MV-4-11 (cell line): ENCODE measurements at places on chromosomes 4 and X.

GRCh38 chrX:103783196-103783595 is 6.6 kb downstream of the PLP1 start:
- DNase-seq: peak; percentile 12

- DNase-seq: peak; percentile 61
These were observed 72.1 kb downstream of the PRSS12 start for GRCh38 chr4:118280501-118281218.

- no peak for DNase-seq
These were observed 406.4 kb downstream of the PPARGC1A start for GRCh38 chr4:23483320-23483960.

DNA sequence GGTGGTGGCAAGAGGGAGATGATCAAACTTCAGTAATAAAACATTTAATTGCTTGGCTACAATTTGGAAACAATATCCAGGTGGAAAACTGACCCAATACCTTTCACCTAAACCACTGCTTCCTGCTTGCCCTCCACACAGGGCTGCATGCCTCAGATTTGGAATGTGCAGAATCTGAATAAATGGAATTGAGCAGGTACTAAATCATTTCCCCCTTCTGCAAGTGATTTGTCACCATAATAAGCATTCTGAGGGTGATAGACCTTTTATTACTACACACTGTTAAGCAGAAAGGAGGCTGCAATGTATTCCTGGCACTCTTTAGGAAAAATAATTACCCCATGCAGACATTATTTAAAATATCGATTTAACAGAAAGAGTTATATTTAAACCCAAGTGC is 291.8 kb downstream of the IDS start:
- no peak for DNase-seq

DNA sequence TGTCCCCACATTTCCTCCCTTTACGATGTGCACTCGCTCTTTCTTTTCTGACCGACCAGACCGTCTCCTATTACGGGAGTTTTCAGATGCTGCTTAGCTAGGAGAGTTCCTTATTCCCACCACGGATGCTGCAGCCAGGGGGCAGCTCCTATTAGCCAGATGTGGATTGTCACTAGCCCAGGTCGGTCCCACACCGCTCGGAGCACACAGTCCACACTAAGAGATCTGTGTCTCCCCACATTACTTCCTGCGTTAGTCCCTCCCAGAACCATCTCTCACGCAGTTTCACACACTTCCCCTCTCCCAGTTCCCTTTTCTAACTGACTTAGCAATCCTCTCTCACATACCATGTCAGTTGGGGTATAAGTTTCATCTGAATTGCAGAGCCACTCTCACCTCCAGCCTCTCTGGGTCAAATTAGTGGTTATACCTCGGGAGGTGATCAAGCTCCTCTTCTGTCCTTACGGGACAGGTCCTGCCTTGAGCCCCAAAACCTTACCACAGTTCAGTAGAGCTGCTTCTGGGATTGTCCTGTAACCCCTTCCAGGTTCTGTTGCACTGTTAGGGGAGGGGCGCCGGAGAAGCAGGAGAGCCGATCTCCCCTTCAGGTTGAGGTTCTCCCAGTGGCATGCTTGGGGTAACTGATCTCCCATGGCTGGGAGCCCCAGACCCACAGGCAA is 28.2 kb downstream of the SULT1E1 start:
- peak; percentile 98 for DNase-seq

GRCh38 chr4:128305942-128306341 is 18.3 kb upstream of the PGRMC2 start:
- no peak for DNase-seq

DNA sequence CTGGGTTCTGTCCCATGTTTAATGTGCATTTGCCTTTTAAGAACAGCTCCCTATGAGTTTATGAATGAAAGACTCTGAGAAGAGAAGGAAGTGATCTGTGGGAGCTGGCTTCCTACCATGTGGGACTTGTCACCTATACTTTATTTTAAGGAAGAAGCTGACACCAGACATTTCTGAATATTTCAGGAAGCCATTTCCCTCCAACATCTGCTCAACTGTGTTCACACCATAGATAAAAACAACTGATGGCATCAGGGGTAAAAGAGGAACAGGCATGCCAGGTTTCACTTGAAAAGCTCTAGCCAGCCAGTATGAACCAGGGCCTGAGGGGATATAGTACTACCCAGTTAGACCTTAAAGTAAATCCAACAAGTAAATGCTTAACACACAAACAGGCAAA is 116.0 kb downstream of the COL4A6 start:
- peak; percentile 1 for DNase-seq

DNA sequence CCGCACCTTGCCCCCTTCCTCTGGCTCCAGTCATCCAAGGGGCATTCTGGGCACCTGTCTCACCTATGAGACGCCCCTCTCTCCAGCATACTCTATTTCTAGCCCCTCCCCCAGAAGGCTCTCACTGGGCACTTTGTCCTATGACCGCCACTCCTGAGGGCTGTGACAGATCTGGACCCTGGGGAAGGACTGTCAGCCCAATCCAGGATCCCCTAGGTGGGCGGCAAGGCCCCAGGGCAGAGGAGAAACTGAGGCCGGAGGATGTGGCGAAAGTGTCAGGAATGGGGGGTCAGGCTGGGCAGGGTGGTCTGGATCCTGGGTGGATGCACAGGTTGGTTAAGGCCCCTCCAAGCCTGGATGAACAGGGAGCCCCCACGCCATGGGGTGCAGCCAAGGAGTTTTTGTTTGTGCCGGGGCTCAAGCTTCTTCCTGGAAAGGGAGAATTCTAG is 16.2 kb upstream of the NAT8L start:
- DNase-seq: no peak

- DNase-seq: no peak
These were observed 75.3 kb downstream of the METTL14 start for GRCh38 chr4:118760493-118760892.

DNA sequence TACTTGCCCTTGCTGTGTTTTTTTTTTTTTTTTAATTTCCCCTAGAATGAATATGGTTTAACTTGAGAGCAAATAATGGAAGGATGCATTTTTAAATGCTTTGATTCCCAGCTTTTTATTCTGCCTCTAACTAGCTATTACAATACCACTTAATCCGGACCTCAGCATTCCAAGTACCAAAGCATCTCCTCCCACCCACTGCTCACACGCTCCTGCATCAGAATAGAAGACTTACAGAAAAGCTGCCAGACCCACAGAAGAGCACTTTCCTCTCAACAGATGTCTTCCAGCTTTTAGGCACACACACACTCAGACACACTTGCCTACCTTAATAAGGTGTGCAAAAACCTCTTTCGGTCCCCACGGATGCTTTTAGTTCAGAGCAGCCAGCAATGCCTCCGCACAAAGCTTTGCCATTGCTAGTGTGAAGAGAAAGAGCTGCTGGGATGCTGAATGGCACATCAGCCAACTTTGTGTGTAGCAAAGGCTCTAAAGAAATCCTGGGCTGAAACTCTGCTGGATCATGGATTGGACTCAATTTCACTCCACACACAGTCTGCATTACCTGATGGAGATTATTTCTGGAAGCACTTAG is 1056.2 kb downstream of the DMD start:
- no peak for DNase-seq

GRCh38 chrX:151984328-151984727 is 9.9 kb upstream of the GABRE start:
- DNase-seq: peak; percentile 85

- no peak for DNase-seq
These were observed 218.5 kb upstream of the TLL1 start for GRCh38 chr4:165654556-165654955.

GRCh38 chr4:152938237-152938947 is 2.3 kb downstream of the FHDC1 start:
- DNase-seq: no peak

DNA sequence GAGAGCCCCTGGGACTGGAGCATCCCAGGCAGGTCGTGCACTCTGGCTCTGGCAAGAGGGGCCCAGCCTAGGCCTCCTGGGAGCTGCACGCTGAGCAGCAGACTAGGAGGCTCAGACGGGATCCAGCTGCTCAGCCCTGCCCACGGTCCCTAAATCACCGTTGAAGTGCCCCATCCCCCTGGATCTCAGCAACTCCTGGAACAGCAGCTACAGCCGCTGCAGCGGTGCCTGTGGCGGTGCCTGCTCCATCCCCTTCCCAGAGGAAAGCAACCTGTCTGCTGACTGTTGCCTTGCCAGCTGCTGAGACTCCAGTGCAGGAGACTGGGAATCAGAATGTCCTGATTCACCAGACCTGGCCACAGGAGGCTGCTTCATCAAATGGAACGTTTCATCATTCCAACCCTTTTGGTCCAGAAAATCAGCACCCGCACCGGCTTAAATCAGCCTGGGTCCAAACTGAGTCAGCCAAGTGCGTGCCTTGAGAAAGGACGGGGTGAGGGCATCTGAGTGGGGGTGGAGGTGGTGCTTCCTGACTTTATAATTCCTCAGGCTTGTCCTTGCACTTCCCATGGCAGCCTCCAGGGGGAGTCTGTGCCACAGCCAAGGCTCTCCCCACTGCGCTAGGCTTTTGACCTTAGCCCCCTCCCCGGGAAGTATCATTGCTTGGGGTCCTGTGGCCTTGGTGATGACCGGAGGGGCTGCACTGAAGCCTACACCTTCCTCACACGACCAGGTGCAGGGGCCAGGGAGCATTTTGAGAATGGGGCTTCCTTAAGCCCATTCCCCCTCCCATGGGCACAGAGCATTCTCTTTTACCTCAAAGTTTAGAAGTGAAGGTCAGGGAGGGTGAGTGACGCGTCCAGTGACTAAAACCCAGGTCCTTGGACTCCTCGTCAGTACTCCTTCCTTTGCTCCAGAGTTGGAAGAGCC is 6.5 kb downstream of the ZNF185 start:
- peak; percentile 20 for DNase-seq

DNA sequence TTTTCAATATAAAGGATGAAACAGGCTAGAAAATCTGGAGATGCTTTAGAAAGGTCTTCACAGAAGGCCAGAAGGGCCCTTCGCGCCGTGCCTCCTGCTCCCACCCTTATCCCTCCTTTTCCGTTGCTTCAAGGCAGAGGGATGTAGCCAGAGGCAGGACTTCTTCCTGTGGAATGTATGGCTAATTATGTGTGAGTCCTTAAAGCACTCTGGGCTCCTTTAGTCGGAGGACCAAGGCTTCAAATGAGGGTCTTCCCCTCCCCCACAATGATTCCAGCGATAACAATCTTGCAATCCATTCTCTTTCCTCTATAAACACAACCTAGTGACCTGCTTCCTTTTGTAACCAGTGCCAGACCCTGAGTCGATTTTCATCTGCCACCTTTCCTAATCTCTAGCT is 103.5 kb downstream of the GPC3 start:
- DNase-seq: no peak

DNA sequence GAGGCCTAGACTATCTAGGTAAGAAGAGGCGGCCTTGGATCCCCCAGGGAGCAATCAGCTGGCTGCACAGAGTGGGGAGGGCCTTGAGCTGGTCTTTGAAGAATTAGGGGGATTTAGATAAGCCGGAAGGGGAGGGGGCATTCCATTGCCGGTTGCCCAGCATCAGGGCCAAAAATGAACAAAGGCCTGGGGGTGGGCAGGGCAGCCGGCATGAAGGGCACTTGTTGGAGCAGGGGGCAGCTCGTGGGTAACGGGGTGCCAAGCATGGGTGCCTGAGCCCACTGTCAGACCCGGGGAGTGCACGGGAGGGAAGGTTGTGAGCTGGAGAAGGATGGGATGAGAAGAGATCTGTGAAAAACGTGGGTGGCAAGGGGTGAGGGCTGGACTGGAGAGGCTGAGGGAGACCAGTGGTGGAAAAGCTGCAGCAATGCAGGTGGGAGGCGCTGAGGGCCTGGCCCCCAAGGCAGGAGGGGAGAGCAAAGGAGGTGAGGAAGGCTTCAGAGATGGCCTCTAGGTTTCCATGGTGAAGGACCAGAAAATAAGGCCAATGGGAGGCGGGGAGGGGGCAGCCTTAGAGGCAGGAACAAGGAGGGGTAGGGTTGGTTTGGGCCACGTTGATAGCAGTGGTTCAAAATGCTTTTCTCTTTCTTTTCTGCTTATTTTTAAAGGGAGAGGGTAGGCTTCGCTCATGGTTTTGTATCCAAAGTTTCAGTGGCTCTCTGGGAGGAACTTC is 8.6 kb downstream of the KLF3 start:
- no peak for DNase-seq

- no peak for DNase-seq
These were observed 978 bp downstream of the HS6ST2 start for GRCh38 chrX:132957211-132958090.

DNA sequence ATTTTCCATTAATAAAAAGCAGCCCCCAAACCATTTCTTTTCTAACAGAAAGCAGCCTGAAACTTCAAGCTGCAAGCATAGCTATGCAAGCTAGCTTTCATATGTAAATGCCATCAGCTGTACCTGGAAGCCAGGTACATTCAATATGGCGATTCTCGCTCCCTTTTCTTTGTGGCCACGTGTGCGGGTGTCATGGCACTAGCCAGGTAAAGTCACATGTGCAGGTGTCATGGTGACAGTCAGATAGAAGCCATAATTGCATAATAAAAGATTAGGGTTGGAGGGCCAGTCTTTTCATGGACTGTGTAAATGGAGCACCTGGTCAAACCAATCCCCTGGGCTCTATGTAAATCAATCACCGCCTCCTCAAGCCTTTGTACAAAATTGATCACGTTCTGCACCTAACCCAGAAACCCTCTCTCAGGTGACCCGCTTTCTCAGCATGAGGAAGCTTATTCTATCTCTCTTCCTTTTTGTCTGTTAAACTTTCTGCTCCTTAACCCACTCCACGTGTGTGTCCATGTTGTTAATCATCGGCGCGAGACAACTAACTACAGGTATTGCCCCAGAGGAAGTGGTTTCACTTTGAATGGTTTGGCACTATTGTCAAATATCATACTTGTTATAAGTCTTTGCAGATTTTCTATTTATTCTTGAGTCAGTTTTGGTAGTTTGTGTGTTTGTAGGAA is 18.0 kb upstream of the RHOXF2 start:
- DNase-seq: no peak

DNA sequence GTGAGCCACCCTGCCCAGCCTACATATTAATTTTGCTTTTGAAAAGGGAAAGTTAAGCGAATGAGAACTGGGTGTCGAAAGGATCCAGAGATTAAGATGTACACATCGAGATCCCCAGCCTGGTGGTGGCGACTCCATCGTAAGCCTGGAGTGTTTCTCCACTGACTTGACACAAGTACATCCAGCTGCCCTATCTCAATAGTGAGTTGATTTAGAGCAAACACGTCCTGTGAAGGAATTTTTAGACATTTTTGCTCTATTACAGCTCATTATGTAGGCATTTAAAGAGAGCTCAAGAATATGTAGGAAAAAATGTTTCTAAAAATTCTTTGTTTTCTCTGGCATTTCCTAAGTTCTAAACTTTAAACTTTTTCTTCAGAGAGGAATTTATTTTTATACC is 11.7 kb upstream of the CLDN34 start:
- no peak for DNase-seq
